ENCODE measurements at places on chromosomes 5 and 9. TPM values are rescaled to one million over a fixed set of nuclear protein-coding genes. Genes with fewer than 3 reads are reported as not detected.

DNA sequence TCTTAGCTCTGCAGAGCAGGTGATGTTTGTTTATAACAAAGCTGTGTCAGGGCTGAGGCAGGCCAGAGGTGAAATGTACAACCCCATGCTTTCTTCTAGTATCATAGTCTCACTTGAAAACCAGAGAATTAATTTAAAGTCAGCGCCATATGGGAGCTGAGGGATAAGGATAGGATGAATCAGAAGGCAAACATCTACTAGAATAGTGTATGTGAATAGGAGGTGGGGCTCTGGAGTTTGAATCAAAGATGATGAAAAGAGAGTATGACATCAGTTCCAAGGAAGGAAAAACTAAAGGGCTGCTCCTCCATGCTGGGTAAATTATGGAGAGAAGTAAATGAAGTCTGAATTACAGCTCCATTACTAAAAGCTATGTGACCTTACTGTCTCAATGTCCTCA, 441.5 kb downstream of the RASEF start:
- DNase-seq = no peak

DNA sequence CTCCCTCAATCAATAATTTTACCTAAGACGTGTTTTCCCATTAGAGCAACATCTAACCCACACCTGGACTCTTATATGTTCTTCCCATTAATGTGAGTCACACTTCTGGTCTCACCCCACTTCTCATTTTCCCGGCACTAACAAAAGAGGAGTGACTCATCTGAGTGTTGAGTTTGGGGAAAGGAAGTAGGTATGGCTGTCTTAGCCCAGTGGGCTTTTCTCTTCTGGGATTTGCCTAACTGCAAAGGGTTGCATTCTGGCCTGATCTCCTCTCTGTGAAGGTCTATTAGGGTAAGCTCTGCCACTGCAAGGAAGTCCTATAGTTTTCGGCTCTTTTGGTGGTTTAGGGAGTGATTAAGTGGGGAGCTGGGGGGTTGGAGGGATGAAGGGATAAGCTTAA, 195.6 kb downstream of the KIAA0825 start:
- no peak for DNase-seq

- DNase-seq = no peak
These were observed 183.0 kb upstream of the EFNA5 start for GRCh38 chr5:107853696-107854095.

DNA sequence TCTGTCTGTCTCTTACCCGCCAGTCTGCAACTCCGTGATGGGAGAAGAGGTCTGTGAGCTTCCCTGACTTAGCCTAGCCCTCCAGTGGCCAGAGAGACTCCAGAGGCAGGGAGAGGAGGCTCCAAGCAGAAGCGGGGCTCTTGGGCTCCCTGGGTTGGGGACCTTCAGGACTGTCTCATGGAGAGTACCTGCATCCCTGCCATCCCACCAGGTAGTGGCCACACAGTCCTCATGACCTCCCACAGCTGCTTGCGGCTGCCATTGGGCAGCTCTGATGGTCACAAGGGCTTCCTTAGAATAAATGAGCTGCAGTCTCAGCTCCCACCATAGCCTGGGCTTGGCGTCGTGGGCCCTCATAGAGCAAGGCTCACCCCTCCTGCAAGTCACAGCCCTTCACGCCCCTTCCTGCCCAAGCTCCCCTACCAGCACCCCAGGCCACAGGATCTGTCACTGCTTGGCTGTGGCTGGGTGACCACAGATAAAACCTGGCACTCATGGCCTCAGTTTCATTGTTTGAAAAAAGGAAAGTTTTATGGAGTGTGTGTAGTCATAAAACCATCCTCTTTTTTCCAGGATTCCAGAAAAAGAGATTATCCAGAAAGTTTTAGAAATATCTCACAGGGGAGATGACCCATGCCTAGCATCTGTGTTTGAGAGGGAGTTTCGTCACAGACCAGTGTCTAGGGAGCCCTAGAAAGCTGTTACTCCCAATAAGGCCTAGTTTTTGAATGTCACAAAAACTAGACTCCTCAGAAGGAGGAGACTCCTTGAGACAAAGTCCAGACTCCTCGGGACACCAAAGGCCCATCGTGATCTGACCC, 48.4 kb downstream of the PPARGC1B start:
- DNase-seq = no peak

GRCh38 chr9:101689039-101689438, 49.4 kb downstream of the GRIN3A start:
- no peak for DNase-seq

DNA sequence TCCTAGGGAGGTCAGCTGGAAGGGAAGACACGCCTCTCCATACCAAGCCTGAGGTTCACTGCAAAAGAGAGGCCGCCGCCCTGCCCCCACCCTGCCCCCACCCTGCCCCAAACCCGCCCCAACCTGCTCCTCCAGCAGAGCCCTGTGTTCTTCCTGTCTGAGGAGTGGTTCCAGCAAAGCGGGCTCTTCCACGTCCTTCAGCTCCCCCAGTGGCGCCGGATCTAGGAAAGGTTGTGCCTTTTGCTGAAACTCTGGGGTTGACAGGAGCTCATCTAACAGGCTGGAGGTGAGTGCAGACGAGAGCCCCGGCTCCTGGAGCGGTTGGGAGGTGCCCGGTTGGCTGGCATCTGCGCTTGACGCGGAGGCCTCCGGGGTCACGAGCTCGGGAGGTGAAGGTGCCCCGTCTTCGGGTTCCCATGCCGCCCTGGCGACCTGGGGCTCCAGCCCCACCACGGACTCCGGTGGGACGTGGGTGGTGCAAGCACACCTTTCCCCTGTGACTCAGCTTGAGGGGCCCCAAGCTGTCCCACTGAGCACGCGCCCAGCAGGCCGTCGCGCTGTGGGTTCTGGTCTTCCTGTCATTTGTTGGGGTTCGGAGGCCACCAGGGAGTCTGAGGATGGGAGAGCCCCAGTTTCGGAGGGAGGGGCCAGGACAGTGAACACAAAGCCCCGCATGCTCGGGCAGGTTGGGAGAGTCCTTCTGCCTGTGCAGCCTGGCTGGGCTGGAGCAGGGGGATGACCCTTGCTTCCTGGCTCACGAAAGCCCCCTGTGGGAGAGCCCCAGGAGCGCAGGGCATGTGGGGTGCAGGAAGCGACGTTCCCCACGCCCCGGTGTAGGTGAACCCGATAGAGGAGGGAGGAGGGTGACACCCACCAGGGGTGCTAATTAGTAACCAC, 1467.1 kb downstream of the FOXD4L5 start:
- DNase-seq = no peak

Gene MARVELD2
- 12.9 TPM for total RNA-seq

Measured in spinal cord (tissue), 10 donors.